CD4-positive, alpha-beta T cell treated with Interleukin-4 for 4 hours (primary cell): ENCODE measurements at places on chromosomes 2 and 18.

- no peak for DNase-seq
Observed at GRCh38 chr2:23559561-23560239, 174.7 kb downstream of the KLHL29 start.

- no peak for DNase-seq
Observed at GRCh38 chr18:7170292-7170691, 52.7 kb upstream of the LAMA1 start.

GRCh38 chr2:105496271-105496670, 97.4 kb upstream of the FHL2 start:
- no peak for DNase-seq

- no peak for DNase-seq
Observed at GRCh38 chr2:242058116-242058680, 188.7 kb downstream of the RTP5 start.

GRCh38 chr2:157780211-157780610, 95.9 kb downstream of the ACVR1 start:
- no peak for DNase-seq

DNA sequence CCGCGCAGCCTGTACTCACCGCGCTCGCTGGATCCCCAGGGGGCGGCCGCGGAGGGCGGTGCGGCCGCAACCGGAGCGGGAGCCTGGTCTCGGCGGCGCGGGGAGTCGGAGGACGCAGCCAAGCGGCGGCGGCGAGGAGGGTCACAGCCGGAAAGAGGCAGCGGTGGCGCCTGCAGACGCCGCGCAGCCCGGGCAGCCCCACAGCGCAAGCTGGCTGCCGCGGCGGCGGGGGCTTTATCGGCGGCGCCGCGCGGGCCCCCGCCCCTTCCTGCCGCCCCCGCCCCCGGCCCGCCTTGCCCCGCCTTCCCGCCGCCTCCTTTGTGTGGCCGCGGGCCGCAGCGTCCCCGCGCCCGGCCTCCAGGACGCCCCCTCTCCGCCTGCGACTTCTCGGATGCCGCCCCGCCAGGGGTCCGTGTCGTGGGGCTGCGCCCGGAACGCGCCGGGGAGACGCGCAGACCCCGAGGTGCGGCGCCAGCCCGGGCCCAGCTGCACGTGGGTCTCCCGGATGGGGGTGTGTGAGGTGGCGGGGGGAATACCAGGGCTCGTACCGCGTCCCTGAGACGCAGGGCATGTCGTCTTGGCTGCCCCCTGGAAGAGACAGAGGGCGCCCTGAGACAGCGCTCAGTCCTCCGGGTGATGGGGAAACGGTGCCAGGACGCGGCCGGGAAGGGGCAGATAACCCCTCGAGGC, at the start of gene SERPINE2:
Gene SERPINE2, minus strand, starts transcription at position 207 of the 690 bp plus-strand sequence. CDS start 37,386 bp downstream, outside the sequence.
- DNase-seq = no peak

DNA sequence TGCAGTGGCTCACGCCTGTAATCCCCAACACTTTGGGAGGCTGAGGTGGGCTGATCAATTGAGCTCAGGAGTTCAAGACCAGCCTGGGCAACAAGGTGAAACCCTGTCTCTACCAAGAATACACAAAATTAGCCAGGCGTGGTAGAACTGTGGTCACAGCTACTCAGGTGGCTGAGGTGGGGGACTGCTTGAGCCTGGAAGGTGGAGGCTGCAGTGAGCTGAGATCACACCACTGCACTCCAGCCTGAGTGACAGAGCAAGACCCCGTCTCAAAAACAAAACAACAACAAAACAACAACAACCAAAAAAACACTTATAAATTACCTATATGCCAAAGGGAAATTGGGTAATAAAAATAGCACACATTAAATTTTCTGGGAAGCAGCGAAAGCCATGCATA, 141.6 kb downstream of the HDAC4 start:
- no peak for DNase-seq

DNA sequence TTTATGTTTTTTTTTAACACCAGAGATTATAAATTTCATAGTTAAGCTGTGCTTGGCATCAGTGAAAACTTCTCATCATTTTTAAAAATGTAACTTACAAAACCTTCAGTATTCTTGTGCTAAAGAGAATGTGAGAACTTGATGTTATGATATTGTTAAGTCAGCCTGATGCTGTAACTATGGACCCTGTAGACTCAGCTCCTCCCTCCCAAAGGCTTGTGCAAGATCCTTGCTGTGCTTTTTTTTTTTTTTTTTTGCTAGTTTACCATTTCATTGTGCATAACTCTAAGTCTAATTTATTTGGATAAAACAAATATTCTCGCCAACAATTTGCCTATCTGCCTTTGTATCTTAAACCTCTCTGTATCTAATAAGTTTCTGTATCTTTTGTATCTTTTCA, 12.9 kb upstream of the TFPI start:
- no peak for DNase-seq

DNA sequence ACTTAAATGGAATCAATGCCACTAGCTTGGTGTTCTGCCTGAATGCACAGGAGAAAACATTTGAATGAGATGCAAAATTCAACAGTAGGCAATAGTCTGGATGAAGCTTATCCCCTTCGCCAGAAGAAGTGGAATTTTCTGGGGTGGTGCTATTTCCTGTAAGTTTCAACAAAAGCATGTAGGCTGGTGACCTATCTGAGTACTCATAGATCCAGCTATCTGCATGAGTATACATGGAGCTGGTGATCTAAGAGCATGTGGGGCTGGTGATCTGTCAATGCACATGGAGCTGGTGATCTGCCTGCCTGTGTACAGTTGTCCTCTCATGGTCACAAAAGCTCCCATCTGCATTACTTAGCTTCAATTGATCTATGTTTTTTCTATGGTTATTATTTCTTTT, 71.2 kb downstream of the SLC9A4 start:
- DNase-seq = no peak

- no peak for DNase-seq
Observed at GRCh38 chr2:39719317-39719716, 53.6 kb downstream of the TMEM178A start.

- no peak for DNase-seq
Observed at GRCh38 chr18:31419457-31419932, 28.0 kb upstream of the DSG3 start.

GRCh38 chr2:3777966-3778365, 74.6 kb downstream of the DCDC2C start:
- no peak for DNase-seq

DNA sequence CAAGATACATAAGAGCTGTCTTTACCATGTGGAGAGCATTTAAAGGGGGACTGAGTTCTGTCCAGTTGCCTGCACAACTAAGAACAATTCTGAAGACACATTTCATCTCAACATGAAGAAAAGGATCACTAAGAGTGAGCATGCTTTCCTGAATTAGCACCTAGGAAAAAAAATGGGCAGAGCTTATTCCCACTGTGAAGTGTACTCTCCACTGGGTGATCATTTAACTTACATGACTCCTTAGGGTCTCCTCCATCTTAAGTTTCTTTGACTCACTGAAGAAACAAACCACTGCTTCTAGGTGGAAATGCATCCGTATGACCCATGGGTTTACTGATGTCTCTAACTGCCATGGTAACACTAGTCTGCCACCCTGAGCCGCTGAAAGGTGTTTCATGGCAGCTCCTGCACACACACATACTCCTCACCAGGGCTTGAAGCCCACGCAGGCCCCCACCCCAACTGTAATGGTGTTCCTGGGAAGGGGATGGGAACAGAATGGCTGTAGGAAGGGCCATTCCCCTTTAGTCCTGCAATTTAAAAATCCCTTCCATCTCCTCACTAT, 27.1 kb downstream of the HDLBP start:
- DNase-seq = no peak

DNA sequence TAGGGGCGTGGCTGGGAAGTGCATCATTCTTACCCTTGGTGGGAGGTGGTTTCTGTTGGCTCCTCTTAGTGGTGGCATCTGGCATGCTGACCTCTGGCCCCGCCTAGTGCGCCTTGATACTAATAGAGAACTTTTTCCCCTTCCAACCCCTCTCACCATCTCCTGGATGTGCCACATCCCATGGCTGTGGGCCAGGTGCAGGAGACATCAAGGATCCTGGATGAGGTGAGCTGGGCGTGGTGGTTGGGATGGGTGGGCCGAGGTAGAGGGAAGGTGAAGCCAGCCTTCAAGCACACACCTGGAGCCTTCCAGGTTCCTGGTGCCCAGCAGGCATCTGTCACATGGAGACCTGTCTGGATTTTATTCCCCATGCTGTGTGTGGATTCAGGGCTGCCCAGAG, 149.2 kb downstream of the DYSF start:
- no peak for DNase-seq
